ENCODE measurements at places on chromosomes 12 and 14. TPM values are rescaled to one million over a fixed set of nuclear protein-coding genes. Genes with fewer than 3 reads are reported as not detected.
A peak's percentile ranks its signal among the peaks of the same experiment; 100 is the strongest.

The LRCOL1 gene
- 0.59 TPM for total RNA-seq

The LRP1 gene
- total RNA-seq = 240 TPM

The EGLN3 gene
- total RNA-seq = 16.4 TPM

The SAMD15 gene
- 4.2 TPM for total RNA-seq

DNA sequence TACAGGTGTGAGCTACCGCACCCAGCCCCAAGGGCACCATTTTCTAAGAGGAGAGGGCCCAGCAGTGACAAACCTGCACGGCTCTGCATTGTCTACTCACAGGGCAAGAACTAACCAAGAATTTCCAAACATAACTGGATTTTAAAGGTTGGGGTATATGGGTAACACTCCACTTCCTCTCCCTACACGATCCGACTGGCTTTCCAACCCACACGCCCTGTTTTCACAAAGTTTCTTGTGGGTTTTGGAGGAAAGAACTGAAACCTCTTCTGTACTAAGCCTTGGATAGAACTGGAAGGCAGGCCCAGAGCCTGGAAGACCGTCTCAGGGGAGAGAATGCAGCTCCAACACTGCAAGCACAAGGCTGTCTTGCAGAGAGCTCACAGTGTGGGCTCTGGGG, 24.9 kb downstream of the SNRNP35 start:
- no peak overlapping the region for H3K4me3 ChIP-seq
- H3K36me3 ChIP-seq = no peaks in the 10 kb centered on the region
- no peaks in the 10 kb centered on the region for H3K27me3 ChIP-seq
- H3K27ac ChIP-seq = peak overlapping the region; percentile 2
- no peak for DNase-seq

DNA sequence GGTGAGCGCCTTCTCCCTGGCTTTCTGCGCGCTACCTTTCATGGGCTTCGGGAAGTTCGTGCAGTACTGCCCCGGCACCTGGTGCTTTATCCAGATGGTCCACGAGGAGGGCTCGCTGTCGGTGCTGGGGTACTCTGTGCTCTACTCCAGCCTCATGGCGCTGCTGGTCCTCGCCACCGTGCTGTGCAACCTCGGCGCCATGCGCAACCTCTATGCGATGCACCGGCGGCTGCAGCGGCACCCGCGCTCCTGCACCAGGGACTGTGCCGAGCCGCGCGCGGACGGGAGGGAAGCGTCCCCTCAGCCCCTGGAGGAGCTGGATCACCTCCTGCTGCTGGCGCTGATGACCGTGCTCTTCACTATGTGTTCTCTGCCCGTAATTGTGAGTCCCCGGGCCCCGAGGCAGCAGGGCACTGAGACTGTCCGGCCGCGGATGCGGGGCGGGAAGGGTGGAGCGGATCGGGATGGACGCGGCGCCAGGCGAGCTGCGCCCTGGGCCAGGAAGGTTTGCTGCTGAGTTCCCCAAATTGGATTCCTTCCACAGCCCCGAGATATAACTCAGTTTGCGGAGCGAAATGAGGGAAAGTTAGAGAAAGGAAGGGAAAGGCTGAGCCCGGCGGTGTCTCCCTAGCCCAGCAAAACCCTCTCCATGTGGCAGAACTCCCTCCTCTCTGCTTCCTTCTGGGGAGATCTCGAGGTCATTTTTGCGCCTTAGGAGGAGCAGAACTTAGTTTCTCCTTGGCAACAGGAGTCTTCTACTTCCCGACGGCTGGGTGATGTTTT, 972 bp downstream of the PTGDR start:
- H3K27me3 ChIP-seq = no peaks in the 10 kb centered on the region
- H3K4me1 ChIP-seq = no peaks in the 10 kb centered on the region
- no peak for DNase-seq

All from breast epithelium (tissue), 4 donors.